ENCODE measurements at places on chromosomes 11 and 22. TPM values are rescaled to one million over a fixed set of nuclear protein-coding genes. Genes with fewer than 3 reads are reported as not detected.

DNA sequence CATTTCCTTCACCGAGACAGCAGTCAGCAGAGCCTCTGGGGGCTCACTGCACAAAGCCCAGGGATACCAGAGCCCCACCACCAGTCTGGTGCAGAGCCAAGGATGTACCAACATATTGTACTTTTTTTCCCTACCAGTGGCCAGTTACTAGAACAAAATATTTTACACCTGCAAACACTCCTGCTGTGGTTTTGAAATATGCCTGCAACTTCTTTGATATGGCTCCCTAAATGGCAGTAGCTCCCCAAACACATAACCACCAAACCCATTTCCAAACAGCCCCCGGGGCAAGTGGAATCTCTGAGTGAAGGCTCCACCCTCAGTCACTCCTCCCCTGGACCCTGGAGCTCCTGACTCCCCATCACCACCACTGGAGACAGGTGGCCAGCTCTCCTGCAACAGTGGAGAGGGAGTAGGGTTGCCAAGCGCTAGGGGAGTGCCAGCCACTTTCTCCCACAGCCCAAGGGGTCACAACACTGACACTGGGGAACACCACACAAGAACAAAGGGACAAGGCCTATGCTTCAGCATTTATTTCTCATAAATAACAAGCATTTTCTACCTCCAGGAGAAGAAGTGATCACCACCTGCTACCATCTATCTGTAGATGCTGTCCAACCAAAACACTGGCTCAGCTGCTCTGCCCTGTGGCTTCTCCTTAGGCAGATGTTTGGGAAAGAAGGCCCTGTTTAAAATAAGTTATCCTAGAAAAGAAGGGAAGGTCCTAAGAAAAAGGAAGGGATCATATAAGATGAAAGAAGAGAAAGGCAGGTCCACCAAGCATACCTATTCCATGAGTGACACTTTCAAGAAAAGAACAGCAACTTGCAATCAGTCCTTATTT is 15.1 kb downstream of the DGCR2 start:
- DNase-seq: no peak

GRCh38 chr11:116882386-116882785 is 45.0 kb upstream of the APOA1 start:
- no peak for DNase-seq

DNA sequence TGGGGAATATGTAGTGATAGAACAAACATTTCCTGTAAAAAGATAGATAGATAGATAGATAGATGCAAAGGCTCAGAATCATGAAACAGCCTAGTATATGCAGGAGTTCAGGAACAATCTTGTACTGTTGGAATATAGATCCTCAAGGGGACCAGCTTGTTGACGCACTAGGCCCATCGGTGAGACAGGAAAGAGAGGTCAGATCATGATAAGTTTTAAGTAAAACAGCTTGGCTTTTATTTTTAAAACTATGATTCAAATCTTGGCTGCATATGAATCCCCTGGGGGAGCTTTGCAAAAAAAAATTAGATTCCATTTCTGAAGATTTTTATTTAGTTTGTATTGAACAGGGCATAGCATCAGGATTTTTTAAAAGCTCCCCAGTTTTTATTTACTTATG is 185.8 kb downstream of the TRPC6 start:
- DNase-seq: no peak

PKP3 gene
- 0.40 TPM for total RNA-seq

DNHD1 gene
- total RNA-seq: 6.0 TPM

DEFB131B gene
- total RNA-seq: not detected

TENM4 gene
- 0.30 TPM for total RNA-seq

Data from activated T-cell treated with anti-CD3 and anti-CD28 coated beads, Interleukin-2, amount 50 U/mL, for 4 hours (primary cell).